Cerebellar cortex (tissue), 1 donor: ENCODE measurements at places on chromosomes 16 and 17.
A peak's percentile ranks its signal among the peaks of the same experiment; 100 is the strongest.

GRCh38 chr17:43834106-43834505 is 1.2 kb upstream of the MPP3 start:
- DNase-seq = no peak

- no peak for DNase-seq
Measured at GRCh38 chr17:65293584-65294180, 156.5 kb downstream of the RGS9 start.

GRCh38 chr17:16486373-16487250 is 5.4 kb downstream of the LRRC75A start:
- peak; percentile 97 for DNase-seq

GRCh38 chr17:74316220-74316619 is 9.8 kb upstream of the KIF19 start:
- DNase-seq = no peak
